Activated CD8-positive, alpha-beta T cell treated with anti-CD3 and anti-CD28 coated beads, Interleukin-2, amount 10 ng/mL, durations not matched to agents 7 days and 5 days (primary cell): ENCODE measurements at places on chromosomes 5 and 9. TPM values are rescaled to one million over a fixed set of nuclear protein-coding genes. Genes with fewer than 3 reads are reported as not detected.

GRCh38 chr5:123203105-123203800, 114.2 kb downstream of the PRDM6 start:
- DNase-seq, result no peak

DNA sequence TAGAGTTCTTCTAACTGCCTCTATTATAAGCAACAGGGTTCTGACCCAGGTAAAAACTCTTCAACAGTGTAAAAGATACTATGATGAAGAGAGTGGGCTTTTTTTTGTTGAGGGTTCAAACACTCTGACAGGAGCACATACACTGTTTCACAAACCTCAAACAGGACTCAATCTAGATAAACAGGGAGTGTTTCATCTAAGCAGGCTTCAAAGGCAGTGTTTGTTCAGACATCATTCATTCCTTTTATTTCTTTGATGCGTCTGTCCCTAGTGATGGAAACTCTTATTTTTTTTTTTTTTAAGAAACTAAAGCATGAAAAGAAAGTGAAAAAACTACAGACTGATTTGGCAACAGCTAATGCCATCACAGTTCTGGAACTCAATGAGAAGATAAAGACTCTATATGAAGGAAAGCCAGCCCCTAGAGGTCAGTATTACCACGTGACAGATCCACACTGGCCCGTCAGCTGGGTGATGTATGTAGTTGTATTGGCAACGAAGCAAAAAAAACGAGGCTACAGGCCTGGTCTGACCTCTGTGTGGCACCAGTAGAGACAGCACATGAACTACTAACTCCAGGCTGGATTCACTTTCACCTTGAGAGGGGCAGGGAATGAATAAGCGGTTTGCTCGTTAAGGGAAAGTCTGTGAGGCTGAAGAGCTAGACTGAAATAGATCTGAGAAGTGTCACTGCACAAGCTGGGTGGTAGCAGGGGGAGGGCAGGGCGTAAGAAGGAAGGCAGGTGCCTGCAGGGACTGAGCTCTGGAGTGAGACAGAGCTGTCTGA, 172.2 kb downstream of the CCDC192 start:
- DNase-seq, result peak; percentile 31

Gene UBE2QL1
- not detected for total RNA-seq

GRCh38 chr5:134551901-134552300, 26.4 kb downstream of the JADE2 start:
- DNase-seq, result no peak

GRCh38 chr5:14447958-14448911, 133.4 kb upstream of the OTULINL start:
- no peak for DNase-seq

Gene RFESD
- 4.9 TPM for total RNA-seq

DNA sequence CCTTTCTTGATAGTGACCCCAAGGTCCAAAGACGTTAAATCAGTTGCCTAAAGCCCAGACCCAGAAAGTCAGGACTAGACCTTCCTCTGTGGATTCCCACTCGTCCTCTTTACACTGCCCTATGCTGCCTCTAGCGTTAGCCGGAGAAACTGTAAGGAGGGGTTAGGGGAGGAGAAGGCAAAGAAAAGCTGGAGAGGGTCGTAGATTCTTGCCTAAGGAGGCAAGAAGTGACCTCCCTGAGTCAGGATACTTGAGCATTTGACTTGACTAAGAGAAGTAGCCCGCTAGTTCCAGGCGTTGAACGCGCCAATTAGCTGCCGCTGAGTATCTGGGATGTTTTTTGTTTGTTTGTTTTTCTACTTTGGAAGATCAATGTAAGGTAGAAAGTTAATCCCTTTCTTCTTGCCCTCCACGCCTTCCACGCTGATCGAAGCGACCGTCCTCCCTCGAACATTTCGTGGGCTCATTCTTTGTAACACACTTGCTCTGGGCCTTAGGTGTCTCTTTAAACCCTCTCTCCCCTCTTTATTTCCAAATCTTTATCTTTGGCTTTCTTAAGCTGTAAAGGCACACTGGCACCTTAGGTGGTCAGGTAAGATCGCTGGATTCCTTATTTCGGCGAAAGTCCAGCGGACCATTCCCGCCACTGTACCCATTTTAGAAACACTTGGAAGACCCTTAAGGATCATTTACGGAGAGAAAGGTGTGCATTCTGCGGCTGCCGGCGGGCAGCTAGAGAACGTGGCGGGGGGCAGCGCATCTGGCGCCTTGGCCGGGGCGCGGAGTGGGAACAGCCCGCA, 5.1 kb upstream of the RGMB start:
- DNase-seq, result peak; percentile 40

GRCh38 chr5:173310861-173311785, 17.1 kb downstream of the STC2 start:
- DNase-seq, result no peak

- no peak for DNase-seq
Observed at GRCh38 chr5:74146796-74147195, 493.7 kb downstream of the ENC1 start.

Gene ISOC1
- total RNA-seq, result 14.7 TPM

DNA sequence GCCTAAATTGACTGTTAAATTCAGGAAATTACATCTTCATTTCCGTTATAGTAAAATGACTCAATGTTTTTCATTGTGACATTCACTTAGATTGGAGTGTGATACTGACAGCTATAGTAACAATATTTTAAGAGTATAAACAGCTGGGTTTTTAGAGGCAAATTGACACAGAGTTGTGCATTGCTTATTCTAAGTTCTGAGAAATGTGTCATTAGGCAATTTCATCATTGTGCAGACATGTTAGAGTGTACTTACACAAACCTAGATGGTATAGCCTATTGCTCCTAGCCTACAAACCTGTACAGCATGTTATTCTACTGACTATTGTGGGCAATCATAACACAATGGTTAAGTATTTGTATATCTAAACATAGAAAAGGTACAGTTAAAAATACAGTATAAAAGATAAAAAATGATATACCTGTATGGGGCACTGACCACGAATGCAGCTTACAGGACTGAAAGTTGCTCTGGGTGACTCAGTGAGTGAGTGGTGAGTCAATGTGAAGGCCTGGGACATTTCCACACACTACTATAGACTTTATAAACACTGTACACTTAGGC, 132.7 kb downstream of the PDE4D start:
- DNase-seq, result no peak

Gene CFAP77
- not detected for total RNA-seq

DNA sequence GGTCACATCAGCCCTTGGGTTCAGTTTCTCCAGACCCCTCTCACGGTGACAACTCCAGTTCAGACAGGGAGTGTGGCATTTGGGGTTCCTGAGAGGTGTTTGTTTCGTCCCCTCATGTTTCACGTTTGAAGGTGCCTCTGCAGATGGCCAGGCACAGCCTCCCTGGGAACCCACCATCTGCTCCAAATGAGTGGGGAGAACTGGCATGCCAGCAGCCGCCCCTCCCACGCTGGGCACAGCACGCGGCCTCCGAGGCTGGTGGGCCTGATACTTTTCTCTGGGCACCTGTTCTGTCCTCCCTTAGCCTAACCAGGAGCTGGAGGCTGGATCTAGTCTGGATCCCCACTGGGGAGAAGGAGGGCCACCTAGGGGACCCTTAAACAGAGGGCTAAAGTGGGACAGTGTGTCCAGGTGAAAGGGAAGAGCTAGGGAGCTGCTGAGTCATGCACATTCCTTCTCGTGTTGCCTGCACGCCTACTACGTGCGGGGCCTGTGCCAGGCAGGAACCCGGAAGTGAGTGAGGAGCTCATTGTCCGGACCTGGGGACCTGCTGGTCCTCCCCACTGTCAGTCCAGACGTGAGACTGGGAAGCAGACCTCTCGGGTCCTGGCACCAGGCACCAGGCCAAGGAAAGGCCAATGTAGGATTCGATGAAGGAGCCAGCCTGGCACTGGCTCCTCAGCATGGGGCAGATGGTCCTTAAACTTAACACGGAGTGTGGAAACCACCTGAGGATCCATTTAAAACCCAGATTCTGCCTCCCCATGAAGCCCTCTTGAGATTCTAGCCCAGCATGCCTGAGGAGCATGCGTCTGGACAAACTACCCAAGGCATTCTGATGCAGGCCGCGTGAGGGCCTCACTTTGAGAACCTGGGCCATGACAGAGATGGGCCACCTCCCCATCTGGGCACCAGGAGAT, 11.7 kb downstream of the DNM1 start:
- DNase-seq, result no peak

Gene MTAP
- 62.5 TPM for total RNA-seq

- DNase-seq, result no peak
Observed at GRCh38 chr5:15757103-15757502, 257.1 kb downstream of the FBXL7 start.

GRCh38 chr9:1938135-1938534, 77.0 kb upstream of the SMARCA2 start:
- no peak for DNase-seq

GRCh38 chr9:99052815-99053715, 51.8 kb upstream of the TGFBR1 start:
- peak; percentile 32 for DNase-seq

GRCh38 chr9:79824265-79824664, 252.5 kb downstream of the TLE4 start:
- peak; percentile 49 for DNase-seq

DNA sequence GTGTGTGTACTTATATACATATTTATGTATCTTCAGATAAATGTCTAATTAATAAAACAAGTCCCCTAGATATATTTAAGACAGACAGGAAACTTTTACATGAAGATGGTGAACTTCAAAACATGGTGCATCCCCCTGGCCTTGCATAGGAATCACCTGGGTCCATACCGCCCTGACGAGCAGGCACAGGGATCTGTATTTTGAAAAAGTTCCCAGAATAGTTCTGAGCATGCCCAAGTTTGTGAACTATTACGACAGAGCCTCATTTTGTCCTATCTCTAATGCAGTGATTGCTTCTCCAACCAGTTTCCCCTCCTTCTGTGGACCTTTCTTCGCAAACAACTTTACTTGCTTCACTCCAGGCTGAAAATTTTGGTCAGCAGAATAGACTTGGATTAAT, 98.1 kb downstream of the APBA1 start:
- no peak for DNase-seq

DNA sequence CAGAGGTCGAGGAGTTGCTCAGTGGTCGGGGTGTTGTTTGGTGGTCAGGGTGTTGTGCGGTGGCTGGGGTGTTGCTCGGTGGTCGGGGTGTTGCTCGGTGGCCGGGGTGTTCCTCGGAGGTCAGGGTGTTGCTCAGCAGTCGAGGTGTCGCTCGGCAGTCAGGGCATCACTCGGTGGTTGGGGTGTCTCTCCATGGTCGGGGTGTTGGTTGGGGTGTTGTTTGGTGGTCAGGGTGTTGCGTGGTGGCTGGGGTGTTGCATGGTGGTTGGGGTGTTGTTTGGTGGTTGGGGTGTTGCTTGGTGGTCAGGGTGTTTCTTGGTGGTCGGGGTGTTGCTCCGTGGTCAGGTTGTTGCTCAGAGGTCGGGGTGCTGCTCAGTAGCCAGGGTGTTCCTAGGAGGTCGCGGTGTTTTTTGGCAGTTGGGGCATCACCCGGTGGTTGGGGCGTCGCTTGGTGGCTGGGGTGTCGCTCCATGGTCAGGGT, 11.0 kb upstream of the GPSM1 start:
- no peak for DNase-seq

Gene AK8
- total RNA-seq, result 0.39 TPM

DNA sequence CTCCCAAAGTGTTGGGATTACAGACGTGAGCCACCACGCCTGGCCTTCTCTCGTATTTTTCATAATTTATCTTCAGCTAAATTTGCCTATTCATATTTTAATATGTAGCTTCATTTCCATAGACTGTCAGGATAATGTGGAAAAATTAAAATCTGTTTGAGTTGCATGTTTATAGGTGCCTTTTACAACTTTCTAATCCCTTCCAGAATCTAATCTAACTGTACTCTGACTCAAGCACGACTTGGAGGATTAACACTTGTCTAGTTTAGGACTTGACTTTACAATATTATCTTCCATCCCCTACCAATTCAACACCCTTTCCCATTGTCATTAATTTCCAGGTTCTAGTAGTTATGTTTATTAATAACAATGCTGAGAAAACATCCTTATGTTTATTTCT, 1761.5 kb downstream of the MAT2B start:
- no peak for DNase-seq

DNA sequence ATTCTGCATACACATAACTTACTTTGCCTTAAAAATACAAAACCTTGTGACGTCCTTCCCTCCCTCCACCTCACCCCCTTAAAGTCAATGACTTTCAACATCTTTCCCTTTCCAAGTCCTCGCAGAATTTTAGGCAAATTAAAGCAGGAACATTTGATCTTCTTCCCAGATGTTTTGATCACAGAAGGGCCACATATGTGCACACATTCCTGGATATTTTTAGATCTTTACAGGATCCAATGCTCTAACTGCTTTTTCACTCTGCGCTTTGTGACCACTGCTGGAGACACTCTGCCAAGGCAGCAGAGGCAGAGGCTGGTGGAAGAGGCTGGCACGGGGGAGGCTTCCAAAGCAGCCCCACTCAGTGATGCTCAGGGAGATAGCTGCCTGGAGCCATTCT, 130.7 kb downstream of the SEC61B start:
- no peak for DNase-seq

Gene SMIM33
- 0.65 TPM for total RNA-seq

DNA sequence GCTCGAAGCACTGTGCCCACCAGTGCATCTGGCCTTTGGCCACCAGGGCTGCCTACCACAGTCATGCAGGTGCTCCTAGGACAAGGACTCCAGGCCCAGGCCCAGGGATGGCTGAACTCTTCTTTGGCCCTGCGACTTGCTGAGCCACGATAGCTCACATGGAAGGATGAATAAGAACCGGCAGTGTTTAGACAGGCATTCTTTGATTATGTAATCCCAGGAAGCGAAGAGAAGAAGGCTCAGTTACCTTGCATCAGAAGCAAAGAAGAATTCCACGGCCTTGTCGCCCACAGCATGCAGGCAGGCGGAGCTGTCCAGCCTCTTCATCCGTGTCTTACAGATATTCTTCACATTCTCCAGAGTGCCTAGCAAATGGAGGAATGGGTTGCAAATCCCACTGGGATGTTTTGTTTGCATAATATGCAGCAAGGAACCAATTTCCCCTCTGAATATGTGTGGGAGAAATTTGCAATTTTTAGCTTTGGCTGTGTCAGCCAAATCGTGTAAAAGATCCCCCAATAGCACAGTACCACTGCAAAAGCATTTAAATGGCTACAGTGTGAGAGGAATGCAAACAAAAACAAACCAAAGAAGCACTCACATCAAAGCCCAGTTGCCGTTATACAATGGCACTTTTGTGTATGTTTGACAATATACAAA, 29.1 kb downstream of the GFPT2 start:
- DNase-seq, result no peak

GRCh38 chr5:1750469-1750868, 49.2 kb downstream of the MRPL36 start:
- DNase-seq, result no peak

- DNase-seq, result no peak
Observed at GRCh38 chr5:72651779-72652178, 144.6 kb upstream of the ZNF366 start.

DNA sequence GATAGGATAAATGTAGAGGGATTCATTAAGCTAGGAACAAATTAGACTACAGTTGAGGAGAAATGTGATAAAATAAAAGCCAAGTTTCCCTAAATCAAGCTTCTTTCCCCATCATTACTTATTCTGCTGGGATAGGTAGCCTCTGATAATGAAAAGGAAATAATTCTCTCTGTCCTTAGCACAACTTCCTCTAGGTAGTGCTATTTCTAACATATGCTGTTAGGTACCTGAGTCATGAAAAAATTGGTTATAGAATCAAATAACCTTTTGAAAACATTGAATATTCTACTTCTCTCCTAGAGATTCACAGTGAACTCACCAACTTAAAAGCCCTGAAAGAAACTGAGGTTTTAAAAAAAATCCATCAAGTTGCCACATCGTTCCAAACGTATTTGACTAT, 1793.1 kb downstream of the EFNA5 start:
- no peak for DNase-seq
